NCI-H1105 (cell line): ENCODE measurements at places on chromosomes 7 and 10.

GRCh38 chr10:127698886-127699285, 38.1 kb upstream of the FOXI2 start:
- no peak for DNase-seq

GRCh38 chr10:131789516-131789915, 111.3 kb upstream of the PPP2R2D start:
- no peak for DNase-seq

DNA sequence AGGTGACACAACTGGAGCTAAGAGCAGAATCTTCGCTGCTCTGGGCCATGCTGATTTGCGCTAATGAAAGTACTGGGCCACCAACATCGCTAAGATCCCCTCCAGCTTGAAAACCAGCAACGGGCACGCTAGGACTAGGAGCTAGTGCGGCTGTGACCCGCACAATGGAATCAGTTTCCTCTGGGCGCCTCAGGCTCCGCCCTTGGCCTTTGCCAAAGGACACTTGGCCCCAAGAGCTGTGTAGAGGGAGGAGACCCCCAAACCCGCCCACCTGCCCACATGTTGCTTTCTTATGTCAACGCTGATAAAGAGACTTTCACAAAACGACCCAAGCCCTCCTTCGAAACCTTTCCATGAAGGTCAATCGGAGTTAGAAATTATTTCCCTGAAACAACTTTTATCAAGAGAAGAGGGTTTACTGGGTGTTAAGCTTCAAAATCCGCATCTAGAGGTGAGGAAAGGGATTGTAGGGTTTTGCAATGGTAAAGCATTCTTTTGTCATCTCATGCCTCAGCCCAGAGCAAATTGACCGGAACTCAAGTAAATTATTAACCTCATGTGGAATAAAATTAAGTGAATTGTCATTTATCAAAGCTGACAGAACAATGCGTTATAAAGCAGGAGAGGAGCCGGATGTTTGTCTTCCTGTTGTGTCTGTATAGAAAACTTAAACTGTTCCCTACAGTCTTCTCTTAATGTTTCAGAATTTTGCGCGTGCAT, 9.4 kb downstream of the ABCB5 start:
- DNase-seq, result no peak

DNA sequence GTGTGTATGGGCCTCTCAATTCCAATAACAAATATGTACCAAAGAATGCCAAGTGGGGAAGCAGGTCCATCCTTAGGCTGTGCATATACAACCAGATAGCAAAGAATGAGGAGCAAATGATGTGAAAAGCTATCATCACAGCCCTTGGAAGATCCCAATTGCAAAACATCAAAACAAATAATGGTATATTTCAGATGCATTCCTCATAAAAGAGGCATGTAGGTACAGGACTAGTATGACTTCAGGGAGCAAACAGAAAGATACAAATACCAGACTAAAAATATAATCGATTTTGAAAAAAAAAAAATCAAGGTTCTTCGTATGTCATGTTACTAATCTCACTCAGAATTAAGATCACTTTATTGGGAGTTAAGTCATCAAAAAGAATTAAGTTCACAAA, 18.5 kb upstream of the SPOCK2 start:
- DNase-seq, result no peak

GRCh38 chr10:88226071-88226659, 357.0 kb downstream of the RNLS start:
- DNase-seq, result no peak

DNA sequence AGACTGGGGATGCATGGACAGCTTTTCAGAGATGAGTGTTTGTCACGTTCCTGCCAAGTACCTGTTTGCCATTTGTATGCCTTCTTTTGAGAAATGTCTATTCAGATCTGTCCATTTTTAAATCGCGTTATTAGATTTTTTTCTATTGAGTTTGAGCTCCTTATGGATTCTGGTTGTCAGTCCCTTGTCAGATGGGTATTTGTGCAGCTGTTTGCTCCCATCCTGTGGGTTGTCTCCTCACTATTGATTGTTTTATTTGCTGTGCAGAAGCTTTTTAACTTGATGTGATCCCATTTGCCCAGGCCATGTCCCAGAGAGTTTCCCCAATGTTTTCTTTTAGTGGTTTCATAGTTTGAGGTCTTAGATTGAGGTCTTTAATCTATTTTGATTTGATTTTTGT, 5.5 kb upstream of the PRKAR1B start:
- no peak for DNase-seq

GRCh38 chr10:43585046-43585445, 10.6 kb upstream of the ZNF239 start:
- no peak for DNase-seq

GRCh38 chr10:2619916-2620315, 447.4 kb upstream of the PFKP start:
- DNase-seq, result peak; percentile 49

DNA sequence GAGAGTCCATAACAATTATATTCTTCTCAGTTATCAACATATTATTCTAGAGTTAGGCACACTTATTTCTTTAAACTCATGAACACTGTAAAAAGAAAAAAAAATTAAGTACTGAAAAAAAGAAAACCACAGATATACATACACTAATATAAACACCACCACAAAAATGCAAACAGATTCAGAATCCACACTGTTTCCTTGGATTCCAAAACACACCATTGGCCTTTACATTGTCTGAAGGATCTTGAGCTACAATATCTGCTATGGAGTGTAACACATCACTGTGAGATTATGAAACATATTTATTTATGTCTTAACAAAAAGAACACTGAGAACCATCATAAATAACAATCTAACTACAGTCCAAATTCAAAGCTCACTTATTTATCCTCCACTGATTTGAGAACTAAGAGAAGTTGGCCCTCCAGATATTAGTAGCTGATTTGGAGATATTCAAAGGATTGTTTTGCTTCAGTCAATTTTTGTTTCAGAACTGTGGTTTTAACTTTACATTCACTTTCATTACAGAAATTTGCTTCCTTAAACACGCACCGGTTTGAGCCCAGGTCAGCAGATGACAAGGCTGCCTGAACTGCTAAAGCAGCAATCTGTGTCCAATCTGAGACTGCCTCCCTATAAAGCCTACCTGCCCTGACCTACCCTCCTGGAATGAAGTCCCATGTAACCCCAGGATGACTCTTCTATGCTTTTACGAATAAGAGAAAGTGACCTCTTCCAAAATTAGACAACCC, 47.0 kb upstream of the CDK1 start:
- DNase-seq, result no peak

- no peak for DNase-seq
Observed at GRCh38 chr7:47354831-47355541, 226.9 kb downstream of the TNS3 start.

- no peak for DNase-seq
Observed at GRCh38 chr10:119406137-119406536, 136.4 kb downstream of the RGS10 start.

- DNase-seq, result no peak
Observed at GRCh38 chr10:95391581-95392216, 100.9 kb upstream of the PDLIM1 start.

- DNase-seq, result no peak
Observed at GRCh38 chr10:4541292-4541691, 284.7 kb upstream of the AKR1E2 start.

DNA sequence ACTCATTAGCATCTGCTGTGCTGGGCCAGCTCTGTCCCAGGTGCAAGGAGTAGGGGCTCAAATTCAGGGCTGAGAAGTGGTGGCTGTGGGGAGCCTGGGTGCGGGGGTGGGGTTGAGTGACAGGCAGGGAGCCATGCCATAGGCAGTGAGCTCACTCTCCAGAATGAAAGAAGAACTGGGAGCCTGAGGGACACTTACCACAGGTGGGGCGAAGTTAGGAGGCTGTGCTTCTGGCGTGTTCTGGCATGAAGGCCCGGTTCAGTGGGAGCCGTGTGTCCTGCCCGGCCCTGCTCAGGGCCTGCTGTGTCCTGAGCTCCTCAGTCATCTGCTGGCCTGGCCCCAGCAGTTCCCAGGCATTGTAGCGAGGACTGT, 62.5 kb downstream of the MKI67 start:
- DNase-seq, result no peak

- DNase-seq, result no peak
Observed at GRCh38 chr10:59283456-59284091, 78.8 kb downstream of the FAM13C start.

GRCh38 chr7:1715671-1716074, 45.6 kb downstream of the ELFN1 start:
- no peak for DNase-seq

DNA sequence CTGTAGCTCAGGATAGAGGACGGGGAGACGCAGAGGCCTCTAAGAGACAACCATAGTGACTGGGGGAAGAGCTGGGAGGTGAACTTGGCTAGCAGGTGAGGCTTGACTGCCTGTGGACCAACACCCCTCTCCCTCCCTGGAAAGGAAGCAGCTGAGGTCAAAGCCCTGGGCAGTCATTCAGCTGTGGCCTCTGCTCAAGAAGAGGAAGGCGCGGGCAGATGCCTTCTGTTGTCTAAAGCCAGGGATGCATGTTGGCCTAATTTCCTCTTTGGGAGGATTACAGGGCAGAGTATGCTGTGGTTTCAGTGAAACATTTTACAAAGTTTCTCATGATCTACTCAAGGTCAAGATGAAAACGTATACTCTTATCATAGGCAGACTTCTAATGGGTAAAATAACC, 327.1 kb downstream of the PRPF18 start:
- no peak for DNase-seq

GRCh38 chr7:97959046-97959445, 30.9 kb downstream of the OCM2 start:
- DNase-seq, result no peak

DNA sequence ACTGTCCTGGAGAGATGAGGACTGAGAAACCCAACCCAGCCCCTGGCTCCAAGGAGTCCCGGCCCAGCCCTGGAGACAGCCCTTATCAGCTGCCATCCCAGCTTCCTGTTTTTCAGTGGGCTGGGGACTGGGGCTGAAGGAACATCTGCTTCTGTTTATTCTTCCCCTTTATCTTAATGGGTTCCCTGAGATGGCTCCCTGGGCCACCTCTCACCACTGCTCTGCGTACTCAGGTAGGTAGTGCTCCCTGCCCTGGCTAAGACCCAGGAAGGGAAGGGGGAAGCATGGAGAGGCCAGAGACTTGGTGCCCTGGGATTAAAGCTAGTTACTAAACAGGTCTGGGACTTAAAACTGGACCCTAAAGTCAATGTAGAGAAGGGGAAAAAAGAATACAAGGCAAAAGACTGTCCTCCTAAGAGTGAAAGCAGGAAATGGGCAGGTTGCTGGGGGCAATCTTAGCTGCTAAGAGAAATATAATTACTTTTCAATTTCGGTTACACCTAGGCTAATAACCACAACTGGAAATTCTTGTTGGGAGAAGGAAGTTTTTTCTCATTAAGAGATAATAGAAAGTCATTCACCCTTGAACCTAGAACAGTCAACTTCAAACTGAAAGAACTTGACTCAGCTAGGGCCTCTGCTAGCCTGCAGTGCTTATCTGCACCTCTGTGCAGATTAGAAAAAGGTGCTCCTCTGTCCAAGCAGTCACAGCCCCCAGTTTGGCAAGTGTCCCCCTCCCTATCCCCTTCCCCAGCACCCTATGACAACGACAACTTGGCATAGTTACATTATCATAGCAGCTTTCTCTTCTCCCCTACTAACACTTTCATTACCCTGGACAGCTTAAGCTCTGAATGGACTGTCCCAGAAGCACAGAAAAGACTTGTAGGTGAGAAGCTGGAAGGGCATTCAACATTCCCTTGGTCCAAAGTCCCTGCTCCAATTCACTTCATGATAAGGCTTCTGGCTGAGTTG, 65.6 kb upstream of the KDM7A start:
- no peak for DNase-seq

DNA sequence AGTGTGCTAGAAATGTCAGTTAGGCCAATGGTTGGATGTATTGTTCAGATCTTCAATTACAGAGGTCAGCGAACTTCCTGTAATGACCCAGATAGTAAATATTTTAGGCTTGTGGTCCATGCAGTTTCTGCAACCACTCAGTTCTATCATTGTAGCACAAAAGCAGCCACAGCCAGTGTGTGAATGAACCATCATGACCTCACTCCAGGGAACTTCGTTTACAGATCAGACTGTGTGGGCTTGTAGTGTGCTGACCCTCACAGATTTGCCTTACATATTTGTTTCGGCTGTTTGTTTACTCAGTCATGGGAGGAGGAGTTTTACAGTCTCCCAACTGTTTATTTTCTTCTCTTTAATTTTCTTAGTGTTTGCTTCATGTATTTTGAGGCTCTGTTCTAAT, 55.4 kb downstream of the LANCL2 start:
- DNase-seq, result no peak

DNA sequence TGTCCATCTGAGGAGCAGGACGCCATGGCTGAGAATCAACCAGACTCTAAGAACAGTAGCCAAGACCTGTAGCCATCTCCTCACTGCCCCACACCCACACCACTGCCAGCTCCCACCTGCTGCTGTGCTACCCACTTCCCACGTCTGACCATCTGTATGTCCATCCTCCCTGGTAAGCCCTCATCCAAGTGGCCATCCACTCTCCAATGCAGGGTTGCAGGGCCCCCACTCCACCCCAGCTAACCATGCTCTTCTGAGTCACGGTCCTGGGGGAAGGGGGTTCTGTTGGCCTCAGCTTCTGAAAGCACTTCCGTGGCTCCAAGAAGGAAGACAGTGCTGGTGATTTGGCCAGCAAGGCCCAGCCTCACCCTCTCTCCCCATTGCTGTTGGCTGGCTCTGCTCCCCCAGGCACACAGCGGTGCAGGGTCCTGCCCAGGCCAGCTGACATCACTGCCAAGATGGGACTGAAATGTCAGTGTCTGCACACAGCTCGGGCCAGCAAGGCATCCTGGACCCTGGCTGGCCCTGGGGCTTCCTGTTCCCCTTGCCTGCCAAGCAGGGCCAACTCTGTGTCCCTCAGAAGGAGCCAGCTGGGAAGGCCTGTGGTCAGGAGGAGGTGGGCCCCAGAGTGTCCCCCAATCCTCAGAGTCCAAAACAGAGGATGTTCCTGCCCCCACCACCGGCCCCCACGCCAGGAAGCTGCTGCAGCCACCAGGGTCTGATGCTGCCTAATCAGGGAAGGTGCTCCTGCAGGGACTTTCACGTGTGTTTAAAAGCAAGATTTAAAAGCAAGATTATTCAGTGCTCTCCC, 17.5 kb downstream of the RASGEF1A start:
- no peak for DNase-seq

DNA sequence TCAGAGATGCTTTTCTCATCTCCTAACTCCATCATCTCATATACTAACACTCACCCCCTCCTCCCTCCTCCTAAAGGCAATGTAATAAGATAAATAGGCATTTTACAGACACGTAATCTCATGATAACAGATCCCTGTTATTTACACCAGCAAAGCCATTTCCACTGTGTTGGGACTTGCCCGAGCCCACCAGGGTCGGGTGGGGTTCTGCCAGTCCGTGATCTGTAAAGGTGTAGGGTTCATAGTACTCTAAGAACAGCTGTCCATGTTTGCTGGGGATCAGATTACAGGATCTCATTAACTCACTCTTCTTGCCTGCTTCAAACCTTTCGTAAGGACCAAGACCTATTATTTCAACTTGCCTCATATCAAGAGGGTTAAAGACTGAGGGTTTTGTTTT, 172.4 kb downstream of the FZD1 start:
- DNase-seq, result peak; percentile 94

DNA sequence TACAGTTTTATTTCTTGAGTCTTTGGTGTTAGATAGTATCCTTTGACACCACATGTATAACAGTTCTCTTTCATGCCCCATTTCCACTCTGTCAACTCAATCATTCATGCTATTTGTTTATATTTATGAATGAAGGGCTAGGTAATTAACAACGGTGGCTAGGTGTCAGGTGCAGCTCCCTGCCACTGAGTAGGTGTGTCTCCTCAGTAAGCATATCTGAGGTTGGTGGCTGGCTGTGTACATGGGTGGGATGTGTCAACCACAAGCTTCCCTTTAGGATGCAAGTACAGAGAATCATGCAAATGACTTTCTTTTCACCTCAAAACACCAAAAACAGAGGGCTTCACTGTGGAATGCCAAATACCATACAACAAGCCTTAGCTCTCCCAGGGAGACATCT, 83.4 kb downstream of the ZNF365 start:
- DNase-seq, result no peak
